HEK293T (cell line): ENCODE measurements at places on chromosomes 7 and 10.

- no peak for DNase-seq
Observed at GRCh38 chr10:43700306-43700705, 51.6 kb upstream of the ZNF32 start.

DNA sequence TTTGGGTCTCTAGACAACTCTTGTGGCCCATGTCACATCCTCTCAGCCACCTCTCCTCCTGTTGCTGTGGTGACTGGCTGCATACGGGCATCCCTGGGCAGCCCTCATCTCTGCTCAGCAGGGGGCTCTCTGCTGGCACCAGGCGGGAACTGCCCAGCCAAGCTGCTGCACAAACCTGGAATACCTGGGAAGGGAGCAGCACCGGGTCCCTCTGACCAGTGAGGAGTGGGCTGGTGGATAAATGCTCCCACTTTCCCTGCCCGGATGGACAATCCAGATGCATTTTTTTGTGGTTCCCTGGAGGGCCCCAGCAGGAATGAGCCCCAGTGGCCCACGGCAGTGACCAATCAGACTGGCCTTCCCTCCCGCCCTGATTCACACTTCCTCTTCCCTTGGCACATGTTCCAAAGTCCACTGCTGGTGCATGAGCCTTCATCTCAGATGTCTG is 21.9 kb downstream of the GRID1 start:
- no peak for DNase-seq

DNA sequence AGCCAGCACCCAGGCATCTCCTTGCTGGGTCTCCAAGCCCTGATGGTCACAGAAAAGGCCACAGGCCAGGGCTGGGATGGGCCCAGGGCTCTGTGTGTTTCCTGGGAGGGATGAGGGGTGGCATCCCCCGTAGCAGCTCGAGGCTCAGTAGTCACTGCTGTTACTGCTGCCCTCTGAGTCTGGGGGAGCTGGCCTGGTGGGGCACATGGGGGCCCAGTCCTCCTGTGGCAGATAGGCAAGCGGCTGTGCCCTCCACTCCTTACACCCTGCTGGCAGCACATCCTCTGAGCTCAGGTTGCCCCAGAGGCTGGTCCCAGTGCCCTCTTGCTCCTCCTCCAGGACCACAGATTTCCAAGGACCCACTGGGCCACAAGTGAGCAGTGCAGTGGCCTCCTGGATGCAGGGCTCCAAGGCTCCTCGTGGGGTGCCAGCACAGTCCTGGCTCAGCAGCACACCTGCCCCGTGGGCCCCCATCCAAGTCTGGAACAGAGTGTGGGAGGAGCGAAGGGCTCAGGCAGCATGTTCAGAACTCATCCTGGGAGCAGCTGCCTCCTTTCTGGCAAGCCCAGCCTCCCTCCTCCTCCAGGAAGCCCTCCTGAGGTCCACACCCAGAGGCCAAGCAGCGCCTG is 31.5 kb upstream of the TUBB8 start:
- DNase-seq, result no peak

DNA sequence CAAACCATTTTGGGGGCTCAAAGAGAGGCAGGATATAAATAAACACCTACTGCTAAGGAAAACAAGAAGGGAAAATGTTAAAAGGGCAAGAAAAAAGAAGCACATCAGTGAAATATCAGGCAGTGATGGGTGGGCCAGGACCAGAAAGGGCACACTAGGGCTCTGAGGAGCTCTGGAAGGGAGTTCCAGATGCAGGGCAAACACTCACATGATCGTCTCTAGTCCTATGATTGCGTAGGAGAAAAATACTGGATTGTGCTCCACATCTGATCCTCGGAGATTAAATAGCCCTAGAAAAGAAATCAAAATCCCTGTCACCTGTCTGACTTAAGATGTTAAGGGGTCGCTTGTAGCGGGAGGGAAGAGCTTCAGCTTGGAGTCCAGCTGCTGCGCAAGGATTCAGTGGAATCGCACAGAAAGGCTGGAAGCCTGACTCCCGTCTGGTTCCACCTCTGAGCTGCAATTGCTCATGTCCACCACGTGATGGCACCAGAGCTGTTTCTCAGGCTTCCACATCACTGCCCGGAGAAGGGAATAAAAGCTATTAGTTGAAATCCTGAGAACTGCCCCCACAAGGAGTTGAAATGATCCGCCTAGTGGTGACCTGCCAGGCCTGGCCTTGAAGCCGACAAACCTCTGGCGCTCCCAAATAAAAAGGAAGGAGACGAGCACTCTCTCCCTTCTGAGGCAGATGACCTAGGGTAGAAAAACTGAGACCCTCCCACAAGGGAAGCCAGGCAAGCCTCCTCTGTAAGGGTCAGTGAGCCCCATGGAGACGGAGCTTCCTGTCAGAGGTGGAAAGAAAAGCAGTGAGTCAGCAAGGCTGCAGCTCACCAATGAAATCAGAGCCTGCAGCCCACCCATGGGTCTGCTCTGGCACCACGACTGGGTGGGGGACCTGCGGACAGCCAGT is 39.2 kb downstream of the XPNPEP1 start:
- DNase-seq, result peak; percentile 95

- DNase-seq, result no peak
Observed at GRCh38 chr10:95618101-95618500, 38.4 kb downstream of the ALDH18A1 start.

GRCh38 chr7:3301831-3302618 is 973 bp downstream of the SDK1 start:
- peak; percentile 32 for DNase-seq

GRCh38 chr10:11073410-11073809 is 55.7 kb downstream of the CELF2 start:
- DNase-seq, result no peak

GRCh38 chr10:25522946-25523608 is 348.3 kb downstream of the GPR158 start:
- DNase-seq, result peak; percentile 16

- DNase-seq, result no peak
Observed at GRCh38 chr10:45420453-45421192, 46.6 kb downstream of the ALOX5 start.

DNA sequence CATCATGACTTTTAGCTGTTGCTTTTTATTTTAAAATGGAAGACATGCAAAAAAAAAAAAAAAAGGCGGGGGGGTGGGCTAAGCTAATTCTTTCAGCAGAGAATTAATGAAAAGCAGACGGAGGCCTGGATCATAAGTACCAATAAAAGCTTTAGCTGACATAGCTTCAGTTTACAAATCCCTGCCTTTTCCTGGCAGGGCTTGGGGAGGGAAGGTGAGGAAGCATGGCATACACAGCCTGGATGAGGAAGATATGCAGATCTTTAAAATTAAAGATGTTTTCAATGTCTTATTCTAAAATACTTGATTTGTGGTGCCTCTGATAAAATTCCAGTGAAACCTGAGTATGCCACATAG is 57.0 kb downstream of the ICA1 start:
- no peak for DNase-seq

DNA sequence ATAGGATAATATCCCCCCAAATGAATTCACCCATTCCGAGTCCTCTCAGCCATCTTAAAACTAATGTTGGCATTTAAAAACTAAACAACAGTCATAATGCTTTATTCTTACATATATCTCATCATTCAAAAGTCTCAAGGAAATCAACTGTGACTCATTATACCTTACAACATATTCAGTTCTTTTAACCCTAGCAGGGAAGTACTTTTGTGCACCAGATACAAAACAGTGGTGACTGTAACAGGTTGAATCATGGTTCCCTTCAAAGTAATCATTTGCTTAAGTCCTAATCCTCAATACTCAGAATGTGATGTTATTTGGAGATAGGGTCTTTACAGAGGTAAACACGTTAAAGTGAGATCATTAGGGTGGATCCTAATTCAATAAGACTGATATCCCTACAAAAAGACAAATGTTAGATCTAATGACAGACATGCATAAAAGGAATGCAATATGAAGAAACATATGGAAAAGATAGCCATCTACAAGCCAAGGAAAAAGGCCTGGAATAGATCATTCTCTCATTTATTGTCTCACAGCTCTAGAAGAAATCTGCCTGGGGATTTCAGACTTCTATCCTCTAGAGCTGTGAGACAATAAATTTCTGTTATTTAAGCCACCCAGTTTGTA is 42.3 kb downstream of the RELN start:
- no peak for DNase-seq

- DNase-seq, result no peak
Observed at GRCh38 chr7:157769086-157769485, 432.3 kb downstream of the DNAJB6 start.

DNA sequence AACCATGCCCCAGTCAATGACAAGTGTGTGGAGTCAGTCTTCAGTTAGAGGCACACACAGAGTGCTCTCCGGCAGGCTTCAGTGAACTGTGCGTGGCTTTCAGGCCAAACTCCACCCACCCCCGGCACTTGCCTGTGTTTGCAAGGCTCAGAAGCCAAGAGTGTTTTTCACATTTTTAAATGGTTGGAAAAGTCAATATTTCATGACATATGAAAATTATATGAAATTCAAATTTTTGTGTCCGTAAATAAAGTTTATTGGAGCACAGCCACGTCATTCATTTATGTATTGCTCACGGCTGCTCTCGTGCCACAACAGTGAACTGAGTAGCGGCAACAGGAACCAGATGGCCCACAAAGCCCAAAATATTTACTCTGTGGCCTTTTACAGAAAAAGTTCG is 104.7 kb downstream of the SFMBT2 start:
- DNase-seq, result no peak

GRCh38 chr10:13567030-13567429 is 19.7 kb upstream of the PRPF18 start:
- no peak for DNase-seq

DNA sequence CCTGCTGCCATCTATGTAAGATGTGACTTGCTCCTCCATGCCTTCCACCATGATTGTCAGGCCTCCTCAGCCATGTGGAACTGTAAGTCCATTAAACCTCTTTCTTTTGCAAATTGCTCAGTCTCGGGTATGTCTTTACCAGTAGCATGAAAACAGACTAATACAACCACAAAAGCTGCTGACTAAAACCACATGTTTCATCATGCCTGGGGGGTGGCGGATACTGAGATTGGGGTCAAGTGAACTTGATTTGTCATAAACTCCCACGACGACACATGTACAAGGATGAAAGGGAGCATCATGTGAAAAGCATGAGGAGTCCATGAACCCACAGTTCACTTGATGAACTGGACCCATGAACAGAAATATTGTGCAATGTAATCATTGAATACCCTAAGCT is 134.9 kb upstream of the ANK3 start:
- no peak for DNase-seq

GRCh38 chr7:52726493-52726892 is 308.9 kb upstream of the POM121L12 start:
- no peak for DNase-seq
